T-cell (primary cell): ENCODE measurements at places on chromosomes 12 and 14.

GRCh38 chr14:94342334-94342934 lies 19.3 kb upstream of the SERPINA6 start:
- no peak overlapping the region for H3K27ac ChIP-seq
- H3K36me3 ChIP-seq = no peaks in the 10 kb centered on the region
- DNase-seq = no peak
- H3K4me3 ChIP-seq = no peak overlapping the region
- H3K4me1 ChIP-seq = peaks cover 3% of the 10 kb centered on the region

DNA sequence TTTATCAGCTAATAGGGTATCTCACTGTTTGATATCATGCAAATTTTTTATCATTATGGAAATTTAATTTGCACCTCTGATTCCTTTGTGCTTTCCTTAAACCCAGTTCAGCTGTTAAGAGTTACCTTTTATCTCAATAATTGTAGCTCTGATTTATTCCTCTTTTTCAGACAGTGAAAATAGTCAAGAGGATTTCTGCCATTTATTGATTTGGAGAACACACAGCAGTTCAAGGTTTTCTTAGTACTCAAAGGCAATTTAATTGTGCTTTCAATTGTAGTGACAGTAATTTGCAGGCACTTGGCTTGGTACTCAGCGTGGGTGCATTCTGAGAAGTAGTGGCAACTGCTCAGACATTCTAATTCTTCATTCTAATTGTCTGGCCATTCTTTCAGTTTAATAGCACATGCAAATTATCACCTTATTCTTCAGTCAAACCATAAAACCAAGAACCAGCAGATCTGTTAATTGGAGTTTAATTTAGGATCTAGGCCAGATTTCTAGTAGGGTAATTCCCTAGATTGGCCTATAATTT lies 709.3 kb downstream of the RPS29 start:
- no peak overlapping the region for H3K27ac ChIP-seq
- no peak for DNase-seq
- no peak overlapping the region for H3K4me3 ChIP-seq
- no peaks in the 10 kb centered on the region for H3K27me3 ChIP-seq

GRCh38 chr12:51549637-51550036 lies 41.4 kb upstream of the SCN8A start:
- no peak overlapping the region for H3K27ac ChIP-seq
- no peaks in the 10 kb centered on the region for H3K27me3 ChIP-seq
- DNase-seq = no peak

GRCh38 chr14:81584495-81584894 lies 50.8 kb upstream of the SEL1L start:
- H3K27me3 ChIP-seq = no peaks in the 10 kb centered on the region
- H3K36me3 ChIP-seq = no peaks in the 10 kb centered on the region
- H3K27ac ChIP-seq = no peak overlapping the region
- no peak overlapping the region for H3K4me3 ChIP-seq

DNA sequence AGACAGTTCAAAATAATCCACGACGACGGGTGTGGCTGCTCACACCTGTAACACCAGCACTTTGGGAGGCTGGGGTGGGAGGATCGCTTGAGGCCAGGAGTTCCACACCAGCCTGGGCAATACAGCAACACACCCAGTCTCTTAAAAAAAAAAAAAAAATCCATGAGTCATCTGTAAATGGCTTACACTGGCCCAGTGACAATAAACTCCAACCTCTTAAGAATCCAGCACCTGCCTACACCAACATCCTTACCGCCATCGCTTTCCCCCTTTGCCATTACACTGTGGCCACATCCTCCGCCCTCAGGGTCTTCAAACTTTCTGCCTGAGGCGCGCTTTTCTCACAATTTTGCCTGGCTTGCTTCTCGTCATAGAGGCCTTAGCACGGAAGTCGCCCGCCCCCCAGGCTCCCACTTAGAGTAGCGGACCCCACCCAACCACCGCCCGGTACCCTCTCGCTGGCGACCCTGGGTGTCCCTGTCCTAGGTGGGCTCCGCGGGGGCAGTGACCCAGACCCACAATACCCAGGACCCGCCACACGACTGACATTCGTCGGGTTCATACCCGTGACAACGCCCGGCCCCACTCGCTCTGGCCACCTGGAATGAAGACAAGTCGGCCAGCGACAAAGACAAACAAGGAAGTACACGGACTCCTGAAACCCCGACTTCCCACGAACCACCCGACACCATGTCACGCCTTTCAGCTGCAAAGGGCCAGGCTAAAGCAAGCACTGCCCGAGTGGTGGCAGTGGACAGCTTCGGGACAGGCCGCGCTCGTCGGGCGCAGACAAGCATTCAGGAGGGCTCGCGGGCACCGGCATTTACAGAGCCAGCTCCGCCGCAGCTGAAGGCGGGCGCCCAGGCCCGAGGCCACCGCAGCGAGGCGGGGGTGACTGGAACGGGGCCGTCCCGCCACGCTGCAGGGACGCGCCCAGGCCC lies 636 bp downstream of the GOLGA3 start:
- peak overlapping the region; percentile 94 for H3K4me3 ChIP-seq
- H3K27ac ChIP-seq = peak overlapping the region; percentile 49
- H3K27me3 ChIP-seq = no peaks in the 10 kb centered on the region
- peaks cover 32% of the 10 kb centered on the region for H3K36me3 ChIP-seq
- H3K4me1 ChIP-seq = peaks cover 8% of the 10 kb centered on the region

DNA sequence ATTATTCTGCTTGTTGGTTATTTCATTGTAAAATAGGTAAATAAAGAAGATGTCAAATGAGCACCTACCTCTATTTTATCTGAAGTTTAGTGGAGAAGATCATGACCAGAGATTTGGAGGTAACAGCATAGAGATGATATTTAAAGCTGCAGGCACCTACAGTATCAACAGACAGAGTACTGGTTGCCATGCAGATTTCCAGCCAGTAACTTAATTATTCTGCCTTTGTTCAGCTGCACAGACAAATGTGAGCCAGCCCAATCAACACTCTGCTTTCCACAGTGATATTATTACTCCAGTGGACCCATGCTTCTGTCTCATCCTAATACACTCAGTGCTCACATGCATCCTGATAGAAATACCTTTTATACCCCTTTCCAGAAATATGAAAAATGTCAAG lies 348.5 kb upstream of the RGS6 start:
- H3K36me3 ChIP-seq = no peaks in the 10 kb centered on the region
- no peak overlapping the region for H3K4me3 ChIP-seq
- no peak overlapping the region for H3K27ac ChIP-seq

DNA sequence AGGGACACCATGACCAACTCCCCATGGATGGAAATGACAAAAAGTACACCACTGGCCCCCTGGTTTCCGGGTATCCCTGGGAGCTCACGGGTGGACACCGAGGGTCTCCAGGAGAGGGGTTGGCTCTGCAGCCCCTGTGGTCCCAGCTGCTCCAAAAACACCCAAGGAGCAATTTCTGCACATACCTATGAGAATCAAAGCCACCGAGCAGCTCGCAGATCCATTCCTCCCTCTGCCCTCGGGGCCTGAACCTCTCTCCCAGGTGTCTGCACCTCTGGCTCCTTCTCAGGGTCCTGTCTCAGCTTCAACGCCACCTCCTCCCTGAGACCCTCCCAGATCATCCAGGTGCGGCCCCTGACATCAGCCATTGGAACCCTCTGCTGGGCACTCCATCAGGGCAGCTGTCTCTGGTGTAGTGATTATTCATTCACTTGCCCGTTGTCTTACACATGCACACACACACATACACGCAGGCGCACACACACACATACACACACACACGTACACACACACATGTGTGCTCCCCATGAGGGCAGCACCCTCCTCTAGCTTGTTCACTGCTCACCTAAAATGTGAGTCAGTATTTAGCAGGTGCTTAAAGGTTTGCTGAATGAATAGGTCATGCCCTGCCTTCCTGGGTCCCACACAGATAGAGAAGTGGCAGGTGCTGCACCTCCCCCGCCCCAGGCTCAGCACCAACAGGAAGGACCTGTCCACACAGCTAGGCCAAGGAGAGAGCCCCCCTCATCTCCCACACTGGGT lies 5.9 kb downstream of the RIMBP2 start:
- no peaks in the 10 kb centered on the region for H3K27me3 ChIP-seq
- H3K4me3 ChIP-seq = no peak overlapping the region
- DNase-seq = no peak
- no peaks in the 10 kb centered on the region for H3K4me1 ChIP-seq
- H3K36me3 ChIP-seq = no peaks in the 10 kb centered on the region
- no peak overlapping the region for H3K27ac ChIP-seq

GRCh38 chr14:71703477-71703876 lies 228.8 kb upstream of the RGS6 start:
- no peak overlapping the region for H3K4me3 ChIP-seq
- peaks cover 16% of the 10 kb centered on the region for H3K36me3 ChIP-seq
- DNase-seq = no peak
- peaks cover 6% of the 10 kb centered on the region for H3K4me1 ChIP-seq
- H3K27ac ChIP-seq = no peak overlapping the region

DNA sequence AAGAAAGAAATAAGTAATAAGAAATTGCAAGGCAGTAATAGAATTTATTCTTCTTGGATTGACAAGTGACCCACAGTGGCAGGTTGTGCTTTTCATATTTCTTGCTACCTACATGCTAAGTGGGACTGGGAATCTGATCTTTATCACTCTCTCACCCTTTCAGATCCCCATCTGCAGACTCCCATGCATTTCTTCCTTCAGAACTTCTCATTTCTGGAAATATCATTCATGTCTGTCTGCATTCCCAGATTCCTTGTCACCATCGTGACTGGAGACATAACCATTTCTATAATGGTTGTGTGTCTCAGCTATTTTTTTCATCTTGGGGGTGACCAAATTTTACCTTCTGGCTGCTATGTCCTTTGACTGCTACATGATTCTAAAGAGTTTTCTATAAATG lies 4.0 kb upstream of the OR6C65 start:
- H3K27ac ChIP-seq = no peak overlapping the region
- no peaks in the 10 kb centered on the region for H3K4me1 ChIP-seq
- no peak for DNase-seq
- no peak overlapping the region for H3K4me3 ChIP-seq
- peaks cover 11% of the 10 kb centered on the region for H3K27me3 ChIP-seq
- no peaks in the 10 kb centered on the region for H3K36me3 ChIP-seq

- H3K36me3 ChIP-seq = peaks cover 3% of the 10 kb centered on the region
- H3K4me3 ChIP-seq = no peak overlapping the region
- DNase-seq = no peak
Measured at GRCh38 chr12:1503281-1503711, 91.1 kb downstream of the FBXL14 start.

GRCh38 chr14:56808383-56809269 lies 1.7 kb downstream of the OTX2 start:
- no peak for DNase-seq
- H3K4me1 ChIP-seq = no peaks in the 10 kb centered on the region
- peaks cover 41% of the 10 kb centered on the region for H3K27me3 ChIP-seq
- peak overlapping the region; percentile 32 for H3K4me3 ChIP-seq
- no peaks in the 10 kb centered on the region for H3K36me3 ChIP-seq

DNA sequence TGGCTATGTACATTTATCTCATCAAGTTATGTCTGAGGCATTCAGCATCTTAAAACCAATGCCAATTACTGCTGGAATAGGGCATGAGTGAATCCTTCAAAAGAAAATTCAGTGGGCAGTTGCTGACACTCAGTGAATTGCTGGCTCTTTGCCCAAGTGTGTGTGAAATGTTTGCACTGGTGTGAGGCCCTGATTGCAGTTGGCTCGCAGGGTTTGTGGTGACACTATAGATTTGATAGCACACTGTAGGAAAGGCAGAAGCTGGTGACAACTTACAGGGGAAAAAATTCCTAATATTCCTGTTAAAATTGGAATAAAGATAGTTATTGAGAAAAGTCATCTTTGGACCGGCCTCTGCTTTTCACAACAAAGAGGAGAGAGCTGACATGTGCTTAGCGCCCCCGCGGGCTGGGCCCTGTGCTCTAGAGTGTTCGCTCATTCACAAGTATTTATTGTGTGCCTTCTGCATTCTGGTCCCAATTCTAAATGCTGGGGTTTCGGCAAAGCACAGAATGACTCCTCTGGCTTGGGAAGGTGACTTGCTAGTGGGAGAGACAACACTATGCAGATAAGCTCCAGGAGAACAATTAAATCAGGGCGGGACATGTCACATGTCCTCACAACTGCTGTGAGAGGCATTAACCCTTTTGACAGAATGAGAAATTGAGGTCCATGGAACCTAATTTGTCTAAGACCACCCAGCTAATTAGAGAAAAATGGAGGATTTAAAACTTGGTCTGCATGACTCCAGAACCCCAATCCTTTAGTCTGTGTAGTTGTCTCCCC lies 418.7 kb downstream of the NPAS3 start:
- H3K4me1 ChIP-seq = no peaks in the 10 kb centered on the region
- H3K27me3 ChIP-seq = no peaks in the 10 kb centered on the region
- H3K4me3 ChIP-seq = no peak overlapping the region
- DNase-seq = no peak
- H3K36me3 ChIP-seq = no peaks in the 10 kb centered on the region

GRCh38 chr12:130990034-130990433 lies 36.3 kb downstream of the ADGRD1 start:
- no peaks in the 10 kb centered on the region for H3K36me3 ChIP-seq
- H3K4me3 ChIP-seq = no peak overlapping the region
- H3K27ac ChIP-seq = no peak overlapping the region
- H3K4me1 ChIP-seq = no peaks in the 10 kb centered on the region
- DNase-seq = no peak

DNA sequence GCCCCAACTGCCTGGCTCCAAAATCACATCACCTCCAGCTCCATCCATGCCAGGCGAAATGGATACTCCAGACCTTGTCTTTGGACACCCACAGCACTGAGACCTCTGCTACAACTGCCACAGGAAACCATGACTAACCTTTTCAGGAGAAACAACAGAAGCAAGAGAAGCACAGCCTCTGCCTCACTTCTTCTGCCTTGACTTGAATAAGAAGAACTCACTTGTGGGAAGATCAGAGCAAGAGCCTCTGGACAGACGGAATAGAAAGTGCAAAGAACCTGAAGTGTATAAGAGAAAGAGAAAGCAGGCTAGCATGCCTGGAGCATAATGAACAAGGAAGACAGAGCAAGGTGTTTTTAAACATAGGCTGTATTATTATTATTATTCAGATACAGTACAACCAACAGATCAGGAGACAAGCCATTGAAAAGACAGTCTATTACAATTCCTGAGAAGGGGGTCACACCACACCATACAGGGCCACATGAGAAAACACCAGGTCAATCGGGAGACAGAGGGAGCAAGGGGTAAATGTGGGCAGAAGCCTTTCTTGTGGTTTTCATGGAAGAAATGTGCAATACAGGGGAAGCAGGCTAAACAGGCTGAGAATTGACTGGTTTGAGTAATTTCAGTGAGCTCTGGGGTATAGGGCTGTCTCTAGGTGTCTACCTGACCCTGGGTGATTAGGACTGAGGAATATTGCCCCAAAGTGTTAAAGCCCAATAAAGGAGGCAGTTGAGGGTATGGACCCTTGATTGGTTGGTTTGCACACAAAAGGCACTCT lies 7.4 kb upstream of the OR10P1 start:
- no peaks in the 10 kb centered on the region for H3K4me1 ChIP-seq
- no peaks in the 10 kb centered on the region for H3K27me3 ChIP-seq
- no peak for DNase-seq
- H3K36me3 ChIP-seq = no peaks in the 10 kb centered on the region
